ENCODE measurements at places on chromosomes 11 and 22. TPM values are rescaled to one million over a fixed set of nuclear protein-coding genes. Genes with fewer than 3 reads are reported as not detected.

The RTN4RL2 gene
- polyA plus RNA-seq: 0.16 TPM

The LMNTD2 gene
- polyA plus RNA-seq: not detected

The ZFP91 gene
- polyA plus RNA-seq: 23.0 TPM

The ROBO4 gene
- not detected for polyA plus RNA-seq

The UBQLN3 gene
- not detected for polyA plus RNA-seq

The MUC5AC gene
- not detected for polyA plus RNA-seq

The GNG3 gene
- polyA plus RNA-seq: 1,510 TPM

The MARK2 gene
- polyA plus RNA-seq: 1.6 TPM

All from Purkinje cell (primary cell).